Left colon (tissue), 2 donors: ENCODE measurements at places on chromosomes 2 and 18. TPM values are rescaled to one million over a fixed set of nuclear protein-coding genes. Genes with fewer than 3 reads are reported as not detected.

MYOM1 gene
- 3.5 TPM for total RNA-seq

SLC4A3 gene
- total RNA-seq = 1.2 TPM

LYPD6B gene
- total RNA-seq = 7.0 TPM

LHCGR gene
- not detected for total RNA-seq

CDH2 gene
- total RNA-seq = 0.98 TPM

HTR2B gene
- total RNA-seq = 0.22 TPM

PTPRN gene
- 2.3 TPM for total RNA-seq

SCYGR4 gene
- not detected for total RNA-seq
